Activated naive CD4-positive, alpha-beta T cell treated with anti-CD3 and anti-CD28 coated beads for 36 hours (primary cell): ENCODE measurements at places on chromosomes 2 and 18. TPM values are rescaled to one million over a fixed set of nuclear protein-coding genes. Genes with fewer than 3 reads are reported as not detected.

- no peak for DNase-seq
These were observed 7.0 kb upstream of the NUP35 start for GRCh38 chr2:183117226-183117625.

DNA sequence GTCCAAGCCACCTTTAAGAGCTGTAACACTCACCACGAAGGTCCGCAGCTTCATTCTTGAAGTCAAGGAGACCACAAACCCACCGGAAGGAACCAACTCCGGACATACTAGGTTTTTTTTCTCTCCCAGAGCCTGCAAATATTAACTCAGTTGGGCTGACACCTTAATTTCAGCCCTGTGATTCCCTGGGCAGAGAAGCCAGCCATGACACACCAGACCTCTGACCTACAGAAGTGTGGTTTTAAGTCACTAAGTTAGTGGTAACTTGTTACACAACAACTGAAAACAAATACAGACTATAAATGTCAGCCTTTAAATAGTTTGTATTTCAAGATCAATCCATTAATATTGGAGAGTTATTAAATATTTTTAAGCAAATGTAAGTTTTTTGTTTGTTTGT lies 855.1 kb downstream of the TMEM182 start:
- no peak for DNase-seq

GRCh38 chr2:204134421-204134820 lies 197.9 kb downstream of the ICOS start:
- no peak for DNase-seq

DNA sequence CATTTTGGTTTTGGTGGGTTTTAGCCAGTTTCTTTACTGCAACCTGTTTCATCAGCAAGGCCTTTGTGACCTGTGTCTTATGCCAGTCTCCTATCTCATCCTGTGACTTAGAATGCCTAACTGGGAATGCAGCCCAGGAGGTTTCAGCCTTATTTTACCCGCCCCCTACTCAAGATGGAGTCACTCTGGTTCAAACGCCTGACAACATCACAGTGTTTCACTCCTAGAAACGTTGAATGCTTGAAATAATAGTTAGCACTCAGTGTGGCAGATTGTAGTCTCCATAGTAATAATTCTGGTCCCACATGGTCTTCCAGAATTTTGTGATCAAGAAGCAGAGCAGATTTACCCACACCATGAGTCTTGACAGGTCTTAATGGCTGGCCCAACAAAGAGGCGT lies 159.0 kb upstream of the TRIB2 start:
- no peak for DNase-seq

- DNase-seq = no peak
These were observed 242.7 kb downstream of the CNTNAP5 start for GRCh38 chr2:124267794-124268193.

DNA sequence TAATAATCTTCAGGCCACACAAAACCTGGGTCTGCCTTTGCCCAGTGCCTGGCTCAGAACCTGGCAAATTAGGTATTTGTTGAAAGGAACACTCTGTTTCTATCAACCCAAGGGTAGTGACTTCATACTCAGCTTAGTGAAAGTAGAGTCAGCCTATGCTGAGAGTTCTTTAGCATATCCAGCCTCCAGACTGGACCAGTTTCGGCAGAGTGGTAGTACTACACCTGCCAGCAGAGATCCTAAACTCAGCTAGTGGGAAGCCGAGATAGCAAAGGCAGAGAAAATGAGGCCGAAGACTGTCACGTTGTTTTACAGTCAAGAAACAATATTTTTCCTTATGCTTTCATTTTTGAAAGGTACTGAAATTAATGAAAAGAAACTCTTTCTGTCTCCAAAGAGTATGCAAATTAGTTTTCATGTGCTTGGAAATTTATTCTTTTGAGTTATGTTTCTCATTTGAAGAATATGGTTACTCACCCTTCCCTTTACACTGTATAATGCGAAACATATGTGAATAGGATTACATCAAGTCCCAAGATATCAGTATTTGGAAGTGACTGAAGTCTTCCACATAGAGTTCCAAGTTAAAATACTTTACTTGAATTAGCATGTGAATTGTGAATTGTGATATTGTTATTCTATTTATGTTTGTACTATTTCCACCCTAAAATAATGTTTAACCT lies 52.2 kb upstream of the UGP2 start:
- no peak for DNase-seq

GRCh38 chr2:224405412-224405811 lies 3.5 kb upstream of the FAM124B start:
- DNase-seq = no peak

DNA sequence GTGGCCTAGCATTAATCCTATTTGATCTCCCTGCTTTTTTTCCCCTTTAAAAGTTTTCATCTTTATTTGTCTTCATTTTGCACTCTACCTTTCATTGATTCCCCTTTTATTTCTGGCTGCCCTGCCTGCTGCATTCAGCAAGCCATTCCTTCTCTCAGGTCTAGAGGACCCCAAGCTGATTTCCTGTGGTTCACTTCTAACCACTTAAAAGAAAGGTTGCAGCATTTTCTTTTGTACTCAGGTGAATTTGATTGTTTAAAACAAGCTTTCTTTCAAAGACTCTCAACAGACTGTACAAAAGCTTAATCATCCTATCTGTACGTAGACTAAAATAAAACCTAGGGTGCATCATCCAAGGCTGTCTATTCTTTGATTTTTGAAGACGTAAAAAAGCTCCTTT lies 160.3 kb downstream of the CSRNP3 start:
- DNase-seq = no peak

Gene OSR1
- total RNA-seq = not detected

Gene SKA1
- 36.1 TPM for total RNA-seq
